ENCODE measurements at places on chromosomes 3 and 15.
A peak's percentile ranks its signal among the peaks of the same experiment; 100 is the strongest.

DNA sequence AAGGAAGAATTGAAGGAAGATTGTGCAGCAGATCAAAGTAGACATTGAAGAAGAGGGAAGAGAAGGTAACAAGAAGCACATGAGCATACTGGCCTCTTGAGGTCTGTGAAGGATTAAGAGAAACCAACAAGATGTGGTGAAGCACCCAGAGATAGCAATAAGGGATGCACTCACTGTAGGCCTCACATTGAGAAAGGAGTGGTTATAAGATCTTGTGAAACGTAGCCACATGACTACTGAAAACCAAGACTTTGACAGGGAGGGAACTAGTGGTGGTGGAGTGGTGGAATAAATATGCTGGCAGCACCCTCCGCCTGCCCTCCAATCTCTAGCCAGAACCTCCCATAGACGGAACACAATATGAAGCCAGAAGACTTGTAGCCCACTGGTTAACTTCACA lies 651.2 kb downstream of the DIPK2A start:
- no peak for DNase-seq

GRCh38 chr3:37291275-37291700 lies 116.9 kb upstream of the LRRFIP2 start:
- DNase-seq: peak; percentile 95

DNA sequence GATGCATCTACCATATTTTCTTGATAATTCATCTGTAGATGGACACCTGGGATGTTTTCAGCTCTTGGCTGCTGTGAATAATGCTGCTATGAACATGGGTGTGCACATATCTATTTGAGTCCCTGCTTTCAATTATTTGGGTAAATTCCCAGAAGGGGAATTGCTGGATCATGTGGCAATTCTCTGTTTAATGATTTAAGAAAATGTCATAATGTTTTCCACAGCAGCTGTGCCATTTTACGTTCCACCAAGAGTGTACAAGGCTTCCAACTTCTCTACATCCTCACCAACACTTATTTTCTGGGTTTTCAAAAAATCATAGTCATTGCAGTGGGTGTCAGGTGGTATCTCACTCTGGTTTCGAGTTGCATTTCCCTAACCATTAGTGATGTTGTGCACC lies 64.4 kb downstream of the NSMCE3 start:
- no peak for DNase-seq

DNA sequence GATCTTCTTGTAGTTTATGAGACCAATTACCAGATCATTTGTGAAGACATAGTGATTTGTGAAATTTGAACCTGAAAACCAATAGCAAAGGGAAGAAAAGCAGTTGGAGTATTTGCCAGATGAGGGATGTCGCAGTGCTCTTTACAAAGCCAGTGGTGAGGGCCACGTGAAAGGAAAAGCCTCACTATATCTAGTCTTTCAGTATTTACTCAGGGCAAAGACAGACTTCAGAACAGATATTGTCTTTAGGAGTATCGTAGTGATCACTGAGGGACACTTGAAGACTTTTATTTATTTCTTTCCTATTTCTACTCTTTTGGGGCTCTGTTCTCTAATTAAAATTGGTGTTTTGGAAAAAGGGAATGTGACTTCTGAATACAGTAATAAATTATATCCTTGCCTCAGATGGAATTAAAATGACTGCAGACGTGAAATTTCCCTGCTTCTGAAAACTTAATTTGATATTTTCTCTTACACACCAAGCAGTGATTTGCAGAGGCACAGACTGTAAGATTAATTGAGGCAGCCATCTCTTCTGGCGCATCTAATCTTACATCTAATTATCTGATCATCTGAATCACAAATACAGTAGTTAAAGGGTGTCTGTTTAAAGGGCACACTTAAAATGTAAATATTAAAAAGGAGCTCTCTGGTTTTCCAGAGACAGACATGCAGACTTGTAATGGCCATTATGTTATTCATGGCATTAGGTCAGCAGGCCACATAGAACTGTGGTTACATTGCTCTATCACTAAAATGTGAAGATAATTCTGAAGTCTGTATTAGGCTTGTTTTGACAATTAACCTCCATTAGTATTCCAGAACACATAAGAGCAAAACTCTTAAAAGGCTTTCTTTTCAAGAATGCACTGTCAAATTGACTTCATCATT lies 193.0 kb upstream of the GOLIM4 start:
- no peak for DNase-seq

DNA sequence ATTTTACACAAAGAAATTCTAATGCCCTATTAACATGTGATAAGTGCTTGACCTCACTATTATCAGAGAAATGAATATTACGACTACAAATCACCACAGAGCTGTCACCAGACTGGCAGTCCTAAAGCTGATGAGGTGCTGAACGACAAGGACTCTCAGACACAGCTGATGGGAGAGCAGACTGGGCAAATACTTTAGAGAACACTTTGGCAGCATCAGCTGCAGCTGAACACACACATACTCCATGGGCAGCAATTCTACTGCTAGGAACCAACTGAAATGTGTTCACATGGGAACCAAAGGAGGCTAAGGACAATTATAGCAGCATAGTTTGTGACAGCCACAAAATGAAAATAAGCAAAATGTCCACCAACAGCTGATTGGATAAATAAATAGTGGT lies 45.5 kb downstream of the SUSD5 start:
- no peak for DNase-seq

DNA sequence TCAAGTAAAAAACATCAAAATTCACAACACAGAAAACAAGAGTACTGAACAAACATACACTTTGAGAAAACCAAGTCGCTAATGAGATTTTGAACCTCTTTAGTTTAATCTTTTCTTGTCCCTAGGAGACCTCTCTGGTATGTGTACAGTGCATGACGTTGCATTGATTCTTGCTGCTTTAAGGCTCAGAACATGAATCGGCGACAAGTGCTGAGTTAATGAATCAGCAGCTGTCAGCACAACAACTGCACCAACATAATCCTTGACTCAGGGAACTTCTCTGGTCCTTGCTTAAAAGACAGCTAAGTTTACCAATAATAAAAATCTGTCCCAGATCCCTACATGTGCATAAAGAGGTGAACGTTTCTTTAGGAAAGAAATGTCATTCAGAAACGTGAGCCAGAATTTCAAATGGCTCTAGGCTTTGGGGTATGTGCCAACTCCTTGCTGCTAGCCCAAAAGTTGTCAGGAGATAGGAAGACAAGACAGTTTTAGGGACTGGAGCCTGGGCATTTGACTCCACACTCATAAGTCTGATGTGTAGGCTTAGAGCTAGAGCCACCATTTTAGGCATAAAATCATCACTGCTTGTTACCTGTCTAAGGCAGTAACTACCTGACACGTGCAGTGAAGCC lies 86.9 kb downstream of the IL5RA start:
- no peak for DNase-seq

- DNase-seq: peak; percentile 21
These were observed 10.7 kb upstream of the CNTN6 start for GRCh38 chr3:1082108-1082507.

DNA sequence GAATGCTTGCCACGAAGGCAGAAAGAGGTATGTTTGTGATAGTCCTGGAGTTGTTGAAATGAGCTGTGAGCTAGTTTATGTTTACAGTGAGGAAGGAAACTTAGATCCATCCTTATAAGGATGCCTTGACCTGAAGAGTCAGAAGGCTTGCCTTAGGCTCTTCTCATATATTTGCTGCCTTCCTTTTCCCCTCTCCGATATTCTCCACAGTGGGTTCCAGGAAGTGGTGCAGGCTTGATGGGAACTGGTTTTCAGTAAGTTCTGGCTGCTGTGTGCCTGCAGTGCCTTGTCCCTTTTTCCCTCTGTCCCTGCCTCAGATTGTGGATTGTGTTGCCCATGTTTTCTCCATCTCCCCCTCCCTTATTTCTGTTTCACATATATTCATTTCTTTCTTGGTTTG lies 287.3 kb upstream of the UBE2E1 start:
- no peak for DNase-seq

GRCh38 chr15:91007266-91007665 lies 12.9 kb upstream of the PRC1 start:
- DNase-seq: no peak

GRCh38 chr15:61489571-61489970 lies 260.5 kb upstream of the RORA start:
- no peak for DNase-seq

DNA sequence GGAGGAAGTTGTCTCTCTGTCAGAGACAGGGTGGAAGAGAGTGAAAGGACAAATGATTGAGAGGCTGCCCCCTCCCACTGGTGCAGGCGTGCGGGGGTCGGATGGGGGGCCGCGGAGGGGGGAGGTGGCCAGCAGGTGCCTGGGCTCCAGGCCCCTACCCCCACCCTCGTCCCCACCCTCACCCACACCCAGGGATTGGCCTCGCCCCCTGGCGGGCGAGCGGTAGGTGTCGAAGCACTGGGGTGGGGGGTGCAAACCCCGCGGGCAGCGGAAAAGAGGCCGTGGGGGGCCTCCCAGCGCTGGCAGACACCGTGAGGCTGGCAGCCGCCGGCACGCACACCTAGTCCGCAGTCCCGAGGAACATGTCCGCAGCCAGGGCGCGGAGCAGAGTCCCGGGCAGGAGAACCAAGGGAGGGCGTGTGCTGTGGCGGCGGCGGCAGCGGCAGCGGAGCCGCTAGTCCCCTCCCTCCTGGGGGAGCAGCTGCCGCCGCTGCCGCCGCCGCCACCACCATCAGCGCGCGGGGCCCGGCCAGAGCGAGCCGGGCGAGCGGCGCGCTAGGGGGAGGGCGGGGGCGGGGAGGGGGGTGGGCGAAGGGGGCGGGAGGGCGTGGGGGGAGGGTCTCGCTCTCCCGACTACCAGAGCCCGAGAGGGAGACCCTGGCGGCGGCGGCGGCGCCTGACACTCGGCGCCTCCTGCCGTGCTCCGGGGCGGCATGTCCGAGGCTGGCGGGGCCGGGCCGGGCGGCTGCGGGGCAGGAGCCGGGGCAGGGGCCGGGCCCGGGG lies at the start of gene KAT2B:
TSS of gene KAT2B (plus strand) at position 682 of the 783 bp plus-strand sequence. CDS start at position 714, 32 bp downstream.
- DNase-seq: peak; percentile 85

DNA sequence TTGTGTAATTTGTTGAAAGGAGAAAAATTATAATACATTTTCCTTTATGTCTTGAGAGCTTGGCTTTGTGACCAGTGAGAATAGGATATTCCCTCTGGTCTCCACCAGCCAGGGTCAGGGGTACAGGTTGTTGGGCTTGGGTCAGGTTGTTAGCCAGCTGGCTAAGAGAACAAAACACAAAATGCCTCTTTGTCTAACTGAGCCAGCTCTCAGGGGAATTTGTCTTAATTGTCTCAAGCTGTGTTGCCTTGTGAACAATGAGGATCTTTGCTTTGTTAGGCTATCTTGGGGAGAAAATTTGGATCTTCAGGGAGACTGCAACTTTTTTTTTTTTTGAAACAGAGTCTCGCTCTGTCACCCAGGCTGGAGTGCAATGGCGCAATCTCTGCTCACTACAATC lies 17.7 kb upstream of the GK5 start:
- DNase-seq: no peak

DNA sequence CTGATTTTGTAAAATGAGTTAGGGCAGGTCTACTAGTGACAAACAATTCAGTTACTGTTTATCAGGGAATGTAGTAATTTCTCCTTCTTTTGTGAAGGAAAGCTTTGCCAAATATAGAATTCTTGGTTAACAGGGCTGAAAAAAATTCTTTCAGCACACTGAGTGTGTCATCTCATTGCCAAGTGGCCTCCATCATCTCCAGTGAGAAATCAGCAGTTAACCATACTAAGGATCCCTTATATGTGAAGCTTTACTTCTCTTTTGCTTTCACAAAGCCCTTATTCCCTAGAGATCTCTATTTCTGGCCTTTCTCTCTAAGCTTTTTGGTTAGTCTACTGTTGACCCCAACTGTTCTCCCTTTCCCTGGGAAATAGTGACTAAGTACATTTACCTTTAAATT lies 269.1 kb downstream of the SCAPER start:
- no peak for DNase-seq

DNA sequence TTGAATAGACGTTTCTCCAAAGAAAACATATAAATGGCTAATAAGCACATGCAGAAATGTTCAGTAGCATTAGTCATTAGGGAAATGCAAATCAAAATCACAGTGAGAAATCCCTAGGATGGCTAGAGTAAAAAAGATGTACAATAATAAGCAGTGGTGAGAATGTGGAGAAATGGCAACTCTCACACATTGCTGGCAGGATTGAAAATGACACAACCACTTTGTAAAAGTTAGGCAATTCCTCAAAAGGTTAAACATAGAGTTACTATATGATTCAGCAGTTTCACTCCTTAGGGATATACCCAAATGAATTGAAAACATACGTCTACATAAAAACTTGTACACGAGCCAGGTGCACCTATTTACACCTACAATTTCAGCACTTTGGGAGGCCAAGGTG lies 108.7 kb downstream of the ITPR1 start:
- no peak for DNase-seq

DNA sequence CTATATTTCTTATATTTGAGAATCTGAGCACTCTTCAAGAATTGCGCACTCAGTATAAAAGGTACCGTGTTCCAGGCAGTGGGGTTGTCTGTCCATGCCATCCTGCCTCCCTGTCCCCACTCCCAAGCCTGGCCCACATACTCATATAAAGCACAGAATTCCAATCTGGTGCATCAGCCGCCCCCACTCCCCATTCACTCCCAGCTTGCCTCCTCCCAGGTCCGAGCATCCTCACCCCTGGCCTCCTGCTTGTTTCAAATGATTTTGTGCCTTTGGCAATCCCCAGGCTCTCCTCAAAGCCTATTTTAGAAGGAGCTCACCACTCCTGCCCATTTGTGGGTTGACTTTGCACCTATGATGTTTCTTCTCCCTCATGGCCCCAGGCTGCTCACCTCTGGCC lies 22.2 kb upstream of the IGF1R start:
- DNase-seq: no peak

DNA sequence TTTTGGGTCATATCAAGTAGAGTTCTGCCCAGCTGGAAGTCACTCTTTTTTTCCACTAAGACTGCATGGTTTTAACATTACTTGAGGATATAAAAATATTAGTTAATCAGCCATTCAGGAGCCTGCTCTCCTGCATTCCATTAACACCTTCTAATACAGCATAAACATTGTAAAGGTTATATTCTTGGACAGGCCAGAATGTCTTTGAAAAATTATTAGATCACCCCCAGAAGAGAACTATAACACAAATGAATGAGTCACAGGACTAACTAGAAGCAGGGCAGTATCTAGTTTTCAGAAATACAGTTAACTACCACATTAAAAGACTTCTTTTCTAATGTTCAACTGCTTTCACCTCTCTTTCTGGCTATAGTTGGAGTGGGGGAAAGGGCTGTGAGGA lies 80.9 kb downstream of the THBS1 start:
- no peak for DNase-seq

GRCh38 chr3:178705925-178706324 lies 169.7 kb downstream of the KCNMB2 start:
- no peak for DNase-seq

Data from hematopoietic multipotent progenitor cell treated with erythropoietin and hydrocortisone succinate and interleukin-3 and kit ligand, for 8 days (in vitro differentiated cells).